ENCODE measurements at places on chromosomes 16 and 17.

GRCh38 chr17:45022655-45023339 is 28.6 kb downstream of the DCAKD start:
- no peak for DNase-seq

GRCh38 chr17:71127416-71127815 is 958.1 kb downstream of the KCNJ2 start:
- DNase-seq = no peak

DNA sequence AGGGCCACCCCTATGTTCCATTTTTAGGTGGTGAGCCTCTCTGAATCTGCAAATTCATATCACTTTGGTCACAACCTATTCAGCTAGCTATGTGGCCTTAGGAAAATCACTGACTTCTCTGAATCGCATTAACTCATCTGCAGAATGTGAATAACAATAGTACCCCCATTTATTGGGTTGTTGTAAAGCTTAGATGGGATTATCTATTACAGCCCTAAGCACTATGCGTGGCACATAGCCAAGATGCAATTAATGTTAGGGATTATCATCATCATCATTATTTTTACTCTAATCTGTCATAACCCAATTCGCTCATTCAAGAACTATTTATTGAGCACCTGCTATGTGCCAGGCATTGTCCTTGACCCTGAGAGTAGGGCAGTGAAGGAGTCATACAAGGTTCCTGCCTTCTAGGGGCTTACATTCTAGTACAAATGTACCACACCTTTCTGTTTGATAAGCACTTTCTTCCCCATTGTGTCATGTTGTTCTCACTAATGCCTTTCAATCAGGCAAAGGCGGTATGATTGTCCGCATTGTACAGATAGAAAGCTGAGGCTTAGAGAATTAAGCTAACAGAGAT is 38.5 kb downstream of the CHD9 start:
- DNase-seq = no peak

DNA sequence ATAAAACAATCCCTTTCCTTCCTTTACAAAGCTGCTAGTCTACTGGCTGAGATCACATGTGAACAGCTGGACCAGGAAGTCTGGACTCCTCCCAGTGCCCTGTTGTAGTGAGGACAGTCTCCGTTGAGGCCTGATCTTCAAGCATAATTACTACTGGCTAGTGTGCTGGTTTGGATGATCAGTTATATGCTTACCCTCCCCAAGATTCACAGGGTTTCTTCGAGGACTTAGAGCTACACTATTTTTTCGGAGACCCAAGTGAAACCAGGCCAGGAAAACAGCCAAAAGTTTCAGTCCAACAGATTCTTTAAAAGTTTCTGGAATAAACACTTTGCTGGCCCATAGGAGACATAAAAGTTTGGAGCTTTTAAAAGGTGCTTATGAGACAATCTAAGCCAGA is 194.9 kb upstream of the CDH11 start:
- DNase-seq = no peak

DNA sequence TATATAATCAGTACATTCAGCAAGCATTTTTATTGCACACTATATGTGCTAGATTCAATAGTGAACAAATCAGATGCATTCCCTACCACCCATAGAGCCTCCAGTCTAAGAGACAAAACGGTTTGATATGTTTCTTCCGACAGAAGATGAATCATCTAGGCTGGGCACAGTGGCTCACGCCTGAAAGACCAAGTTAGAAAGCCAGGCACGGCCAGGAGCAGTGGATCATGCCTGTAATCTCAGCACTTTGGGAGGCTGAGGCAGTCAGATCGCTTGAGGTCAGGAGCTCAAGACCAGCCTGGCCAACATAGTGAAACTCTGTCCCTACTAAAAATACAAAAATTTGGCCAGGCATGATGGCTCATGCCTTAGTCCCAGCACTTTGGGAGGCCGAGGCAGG is 18.3 kb upstream of the COPRS start:
- DNase-seq = no peak

- DNase-seq = no peak
Measured at GRCh38 chr17:57109393-57110151, 24.5 kb downstream of the AKAP1 start.

DNA sequence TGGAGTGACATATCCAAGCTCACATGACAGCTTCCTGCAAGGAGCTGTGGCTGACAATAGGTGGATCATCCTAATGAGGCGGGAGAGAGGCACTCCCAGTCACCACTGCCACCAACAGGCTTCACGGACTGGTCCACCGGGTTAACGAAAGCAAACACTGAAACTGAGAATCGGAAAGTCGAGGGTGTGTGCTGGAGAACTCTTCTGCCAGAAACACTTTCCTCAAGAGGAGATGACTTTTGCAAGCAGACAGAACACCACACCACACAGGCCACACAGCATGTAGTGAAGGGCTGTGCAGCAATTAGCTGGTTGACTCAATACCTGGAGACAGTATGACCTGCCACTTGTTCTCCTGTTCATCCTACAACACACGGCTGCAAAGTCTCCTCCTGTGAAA is 53.0 kb upstream of the DNAJA2 start:
- no peak for DNase-seq

GRCh38 chr16:9095656-9096397 is 4.4 kb downstream of the HAPSTR1 start:
- DNase-seq = no peak

GRCh38 chr17:8362651-8363332 is 13.7 kb downstream of the KRABD2 start:
- DNase-seq = no peak

DNA sequence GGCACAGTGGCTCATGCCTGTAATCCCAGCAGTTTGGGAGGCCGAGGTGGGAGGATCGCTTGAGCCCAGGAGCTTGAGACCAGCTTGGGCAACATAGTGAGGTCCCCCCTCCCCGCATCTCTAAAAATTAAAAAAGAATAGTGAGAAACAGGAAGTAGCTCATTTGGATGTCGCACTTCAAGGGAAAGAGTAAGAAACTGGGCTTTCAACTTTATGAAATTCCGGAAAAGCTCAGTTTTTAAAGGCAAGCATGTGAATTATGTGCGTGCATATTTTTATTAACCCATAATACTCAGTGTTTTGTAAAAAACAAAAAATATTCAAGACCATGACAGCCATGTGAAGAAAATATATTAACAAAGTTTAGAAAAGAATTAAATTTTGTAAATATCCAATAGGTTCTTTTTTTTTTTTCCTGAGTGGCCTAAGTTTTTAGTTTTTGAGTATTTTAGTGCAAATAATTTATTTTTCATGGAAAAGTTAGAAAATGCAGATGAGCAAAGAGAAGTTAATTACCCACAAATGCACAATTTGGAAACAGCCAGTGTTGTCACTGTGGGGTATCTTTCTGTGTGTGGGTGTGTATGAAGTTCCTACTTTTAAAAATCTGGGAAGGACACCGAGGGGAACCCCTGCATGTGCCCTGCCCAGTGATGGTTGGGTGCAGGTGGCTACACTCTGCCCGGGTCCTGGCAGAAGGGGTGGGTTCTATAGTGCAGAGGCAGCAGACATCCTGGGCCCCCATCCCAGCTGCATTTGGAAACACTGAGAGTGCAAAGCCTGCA is 40.0 kb downstream of the CIBAR2 start:
- DNase-seq = no peak

- DNase-seq = no peak
Measured at GRCh38 chr16:2595393-2596205, 57.8 kb downstream of the PDPK1 start.

GRCh38 chr17:76449126-76449525 is 3.8 kb downstream of the UBE2O start:
- DNase-seq = no peak

- no peak for DNase-seq
Measured at GRCh38 chr16:81973737-81974136, 37.5 kb downstream of the SDR42E1 start.

DNA sequence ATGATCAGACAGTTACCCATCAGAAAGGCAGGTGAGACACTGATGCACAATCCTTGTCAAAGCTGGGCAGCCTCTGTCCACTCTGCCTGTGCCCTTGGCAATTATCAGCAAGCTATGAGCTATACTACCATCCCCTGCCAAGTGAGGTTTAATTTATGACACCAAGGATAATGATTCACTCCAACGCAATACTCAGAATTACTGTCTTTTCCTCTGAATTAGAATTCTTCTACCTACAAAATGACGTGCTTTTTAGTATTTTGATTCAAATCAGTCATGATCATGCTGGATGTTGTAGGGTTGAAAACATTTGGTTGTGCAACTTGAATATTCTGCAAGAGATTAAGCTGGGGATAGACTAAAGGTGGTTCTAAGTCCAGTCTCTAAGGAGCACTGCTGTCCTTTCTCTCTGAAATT is 116.8 kb upstream of the SOX9 start:
- no peak for DNase-seq

DNA sequence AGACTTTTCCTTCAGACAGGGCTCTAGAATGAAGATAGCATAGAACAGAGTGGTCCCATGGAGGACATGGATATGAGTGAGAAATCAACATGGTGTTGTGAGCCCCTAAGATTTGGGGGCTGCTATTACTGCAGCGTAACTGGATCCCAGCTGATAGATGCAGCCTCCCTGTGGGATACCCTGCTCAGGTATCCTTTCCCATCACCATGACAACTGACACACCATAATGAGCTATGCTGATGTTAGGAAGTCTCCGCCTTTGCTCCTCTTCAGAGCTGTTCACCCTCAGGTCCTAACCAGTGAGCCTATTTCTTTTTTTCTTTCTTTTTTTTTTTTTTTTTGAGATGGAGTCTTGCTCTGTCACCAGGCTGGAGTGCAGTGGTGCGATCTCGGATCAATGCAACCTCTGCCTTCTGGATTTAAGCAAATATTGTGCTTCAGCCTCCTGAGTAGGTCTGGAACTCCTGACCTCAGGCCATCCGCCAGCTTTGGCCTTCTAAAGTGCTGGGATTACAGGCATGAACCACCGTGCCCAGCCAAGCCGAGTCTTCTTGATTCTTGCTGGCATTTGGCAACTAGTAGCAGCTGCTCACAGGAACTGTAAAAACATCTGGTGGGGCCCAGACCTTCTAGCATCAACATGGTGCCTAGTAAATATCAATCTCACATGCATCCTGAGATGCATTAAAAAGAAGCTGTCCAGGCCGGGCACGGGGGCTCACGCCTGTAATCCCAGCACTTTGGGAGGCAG is 17.1 kb downstream of the STX4 start:
- DNase-seq = no peak

DNA sequence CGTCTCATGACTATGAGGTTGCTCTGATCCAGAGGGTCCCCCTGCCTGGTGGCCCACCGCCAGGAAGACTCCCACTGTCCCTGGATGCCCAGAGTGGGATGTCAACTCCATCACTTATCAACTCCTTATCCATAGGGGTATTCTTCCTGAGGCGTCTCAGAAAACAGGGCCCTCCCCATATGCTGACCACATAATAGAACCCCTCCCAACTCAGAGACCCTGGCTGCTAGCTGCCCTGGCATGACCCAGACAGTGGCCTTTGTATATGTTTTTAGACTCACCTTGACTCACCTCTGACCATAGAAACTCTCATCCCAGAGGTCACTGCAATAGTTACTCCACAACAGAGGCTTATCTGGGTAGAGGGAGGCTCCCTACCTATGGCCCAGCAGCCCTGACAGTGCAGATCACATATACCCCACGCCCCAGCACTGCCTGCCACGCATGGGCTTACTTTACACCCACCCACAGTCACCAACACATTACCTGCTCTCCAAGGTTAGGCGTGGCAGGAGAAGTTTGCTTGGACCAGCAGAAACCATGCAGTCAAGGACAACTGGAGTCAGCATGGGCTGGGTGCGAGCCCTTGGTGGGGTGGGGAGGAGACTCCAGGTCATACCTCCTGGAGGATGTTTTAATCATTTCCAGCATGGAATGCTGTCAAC is 2.3 kb upstream of the G6PC1 start:
- DNase-seq = no peak

GRCh38 chr17:44315760-44316731 is 7.6 kb downstream of the RUNDC3A start:
- DNase-seq = no peak

GRCh38 chr17:27313301-27313700 is 19.4 kb downstream of the WSB1 start:
- DNase-seq = no peak

- DNase-seq = peak; percentile 82
Measured at GRCh38 chr16:85416228-85417109, 196.7 kb upstream of the GSE1 start.

DNA sequence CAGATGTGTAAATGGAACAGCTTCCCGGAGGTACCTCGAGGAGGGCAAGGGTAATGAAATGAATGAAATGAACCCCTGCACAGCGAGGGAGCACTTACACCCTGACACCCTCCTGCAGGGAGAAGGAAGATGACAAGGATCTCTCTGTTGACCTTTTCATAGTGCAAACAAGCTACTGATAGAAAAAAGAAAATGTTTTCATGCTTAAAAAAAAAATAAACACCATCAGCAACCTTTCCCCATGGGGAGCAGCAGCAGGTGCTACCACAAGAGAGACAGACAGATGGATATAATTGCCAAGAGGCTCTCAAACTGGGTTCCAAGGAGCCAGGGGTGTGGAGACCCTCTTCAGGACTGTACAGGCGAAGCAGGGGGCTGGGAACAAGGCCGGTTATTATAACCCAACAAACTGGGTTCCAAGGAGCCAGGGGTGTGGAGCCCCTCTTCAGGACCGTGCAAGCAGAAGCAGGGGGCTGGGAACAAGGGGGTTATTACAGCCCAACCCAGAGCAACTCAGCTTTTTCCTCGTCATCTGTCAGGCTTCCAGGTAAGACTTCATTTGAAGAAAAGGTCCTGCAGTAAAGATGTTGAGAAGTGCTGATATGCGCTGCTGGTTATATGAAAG is 718 bp upstream of the RPH3AL start:
- DNase-seq = no peak

GRCh38 chr16:3494386-3494973 is 809 bp downstream of the C16orf90 start:
- no peak for DNase-seq

Measured in stimulated activated CD4-positive, alpha-beta T cell treated with anti-CD3 and anti-CD28 coated beads, Interleukin-1b, Interleukin-23, amount 100 ng/mL, for 48 hours (primary cell).